ENCODE measurements at places on chromosomes 3 and 15.

GRCh38 chr3:175411946-175412345, 552.8 kb downstream of the NAALADL2 start:
- no peak for ATAC-seq

GRCh38 chr3:160402221-160403027, 3.0 kb downstream of the SMC4 start:
- no peak for ATAC-seq

DNA sequence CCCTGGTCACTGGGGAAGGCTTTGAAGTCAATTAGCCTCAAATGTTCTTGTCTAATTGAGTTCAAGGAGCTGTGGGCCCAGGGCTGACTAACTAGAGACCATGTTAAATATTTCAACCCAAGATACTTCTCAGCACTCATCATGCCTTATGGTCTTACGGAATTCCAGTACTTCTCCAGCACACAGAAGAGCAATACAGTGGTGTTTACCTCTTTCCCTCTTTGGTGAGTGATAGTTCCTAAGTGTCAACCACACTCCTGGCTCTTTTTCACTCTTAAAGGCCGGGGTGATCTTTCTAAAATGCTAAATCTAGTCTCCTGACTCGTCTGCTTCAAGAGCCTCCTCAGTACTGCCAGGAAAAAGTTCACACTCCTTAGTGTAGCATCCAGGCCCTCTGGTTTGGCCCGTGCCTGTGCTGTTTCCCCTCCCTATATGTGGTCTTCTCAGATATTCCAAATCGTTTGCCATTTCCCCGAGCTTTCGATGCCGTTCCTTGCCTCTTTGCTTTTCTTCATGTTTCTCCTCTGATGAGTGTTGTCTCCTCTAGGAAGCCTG, 4.7 kb downstream of the MYZAP start:
- no peak for ATAC-seq

DNA sequence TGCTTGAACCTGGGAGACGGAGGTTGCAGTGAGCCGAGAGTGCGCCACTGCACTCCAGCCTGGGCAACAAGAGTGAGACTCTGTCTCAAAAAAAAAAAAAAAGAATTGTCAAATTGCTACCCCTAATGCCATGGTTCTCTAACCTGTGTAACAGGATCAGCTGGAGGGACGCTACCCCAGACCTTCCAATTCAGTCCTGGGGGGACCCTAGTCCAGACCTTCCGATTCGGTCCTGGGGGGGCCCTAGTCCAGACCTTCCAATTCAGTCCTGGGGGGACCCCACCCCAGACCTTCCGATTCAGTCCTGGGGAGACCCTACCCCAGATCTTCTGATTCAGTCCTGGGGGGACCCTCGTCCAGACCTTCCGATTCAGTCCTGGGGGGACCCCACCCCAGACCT, 29.8 kb upstream of the MUC20 start:
- ATAC-seq, result no peak

DNA sequence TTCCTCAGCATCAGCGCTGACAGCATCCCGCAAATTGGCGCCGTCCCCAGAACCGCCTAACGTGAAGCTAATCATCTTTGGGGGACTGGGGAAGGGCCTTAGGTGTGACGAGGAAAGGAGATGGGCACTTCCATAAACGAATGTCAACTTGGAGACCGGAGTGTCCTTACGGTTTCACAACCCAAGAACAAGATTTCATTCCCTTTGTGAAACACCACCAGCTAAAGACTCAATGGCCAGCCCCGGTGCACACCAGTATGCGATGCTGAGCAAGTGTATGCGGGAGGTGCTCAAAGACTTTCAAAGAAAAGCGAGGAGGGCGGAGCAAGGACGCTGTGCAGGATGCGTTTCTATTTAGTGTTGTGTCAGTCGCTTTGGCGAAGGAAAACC, 759 bp upstream of the TTBK2 start:
- peak; percentile 27 for ATAC-seq

Data from esophagus mucosa (tissue), 1 donor.